ENCODE measurements at places on chromosomes 16 and 17.

DNA sequence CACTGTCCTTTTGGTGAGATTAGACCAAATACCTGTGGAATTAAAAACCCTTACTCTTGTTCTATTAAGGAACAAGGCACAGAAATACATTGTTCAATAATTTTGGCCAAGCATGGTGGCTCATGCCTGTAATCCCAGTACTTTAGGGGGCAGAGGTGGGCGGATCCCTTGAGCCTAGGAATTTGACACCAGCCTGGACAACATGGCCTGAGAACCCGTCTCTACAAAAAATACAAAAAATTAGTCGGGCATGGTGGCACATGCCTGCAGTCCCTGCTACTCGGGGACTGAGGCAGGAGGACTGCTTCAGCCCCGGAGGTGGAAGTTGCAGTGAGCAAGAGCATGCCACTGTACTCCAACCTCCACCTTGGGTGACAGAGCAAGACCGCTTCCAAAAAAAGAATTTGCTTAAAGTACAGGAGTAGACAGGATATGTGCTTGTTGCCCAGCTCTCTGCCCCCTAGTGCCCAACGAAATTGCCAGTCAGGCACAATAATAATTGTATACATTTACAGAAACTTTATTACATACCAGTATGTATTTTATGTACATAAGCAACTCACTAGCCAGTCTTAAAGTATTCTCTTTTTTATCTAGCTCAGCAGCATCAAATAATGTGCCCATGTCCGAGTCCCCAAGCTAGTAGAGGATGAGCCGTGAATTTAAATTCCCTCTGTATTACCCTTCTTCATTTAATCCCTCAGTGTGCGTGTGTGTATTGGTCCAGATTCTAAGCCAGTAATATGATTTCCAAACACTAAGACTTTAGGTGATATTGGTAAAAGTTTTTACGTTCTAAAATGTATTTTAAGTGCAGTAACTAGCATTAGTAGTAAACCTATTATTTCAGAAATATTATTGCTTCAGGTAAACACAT is 1.4 kb downstream of the THUMPD1 start:
- DNase-seq = no peak

DNA sequence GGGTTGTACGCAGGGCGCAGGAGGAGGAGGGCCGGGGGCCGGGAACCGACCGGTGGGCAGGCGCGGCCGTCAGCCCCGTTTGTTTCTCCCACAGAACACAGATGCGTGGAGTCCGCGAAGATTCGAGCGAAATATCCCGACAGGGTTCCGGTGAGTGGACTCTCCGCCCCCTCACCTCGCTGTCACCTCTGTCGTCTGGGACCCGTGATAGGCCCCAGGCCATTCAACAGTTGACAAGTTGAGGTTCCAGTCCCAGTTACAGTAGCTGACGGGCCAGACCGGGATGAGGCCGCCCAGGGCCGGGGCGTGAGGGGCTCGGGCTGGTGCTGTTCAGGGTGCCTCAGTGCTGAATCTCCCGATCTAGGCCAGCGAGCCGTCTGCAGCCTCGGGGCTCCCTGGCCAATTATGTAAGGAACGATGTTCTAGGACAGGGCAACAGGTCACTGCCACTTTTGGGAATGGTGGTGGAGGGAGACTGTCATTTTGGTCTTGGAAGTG is 628 bp downstream of the GABARAPL2 start:
- no peak for DNase-seq

DNA sequence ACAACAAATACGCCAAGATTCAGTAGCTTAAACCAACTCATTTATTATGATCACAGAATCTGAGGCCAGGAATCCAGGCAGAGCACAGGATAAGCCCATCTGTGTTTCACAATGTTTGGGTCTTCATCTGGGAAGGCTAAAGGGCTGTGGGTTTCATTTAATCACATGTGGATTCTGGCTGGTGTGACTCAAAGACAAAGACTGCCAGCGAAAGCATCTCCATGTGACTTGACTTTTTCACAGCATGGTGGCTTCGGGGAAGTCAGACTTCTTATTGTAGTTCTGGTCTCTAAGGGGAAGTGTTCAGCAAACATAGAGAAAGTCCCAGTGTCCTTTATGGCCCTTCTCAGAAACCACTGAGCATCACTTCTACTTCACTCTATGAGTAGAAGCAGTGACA is 1014.4 kb upstream of the GOT2 start:
- no peak for DNase-seq

DNA sequence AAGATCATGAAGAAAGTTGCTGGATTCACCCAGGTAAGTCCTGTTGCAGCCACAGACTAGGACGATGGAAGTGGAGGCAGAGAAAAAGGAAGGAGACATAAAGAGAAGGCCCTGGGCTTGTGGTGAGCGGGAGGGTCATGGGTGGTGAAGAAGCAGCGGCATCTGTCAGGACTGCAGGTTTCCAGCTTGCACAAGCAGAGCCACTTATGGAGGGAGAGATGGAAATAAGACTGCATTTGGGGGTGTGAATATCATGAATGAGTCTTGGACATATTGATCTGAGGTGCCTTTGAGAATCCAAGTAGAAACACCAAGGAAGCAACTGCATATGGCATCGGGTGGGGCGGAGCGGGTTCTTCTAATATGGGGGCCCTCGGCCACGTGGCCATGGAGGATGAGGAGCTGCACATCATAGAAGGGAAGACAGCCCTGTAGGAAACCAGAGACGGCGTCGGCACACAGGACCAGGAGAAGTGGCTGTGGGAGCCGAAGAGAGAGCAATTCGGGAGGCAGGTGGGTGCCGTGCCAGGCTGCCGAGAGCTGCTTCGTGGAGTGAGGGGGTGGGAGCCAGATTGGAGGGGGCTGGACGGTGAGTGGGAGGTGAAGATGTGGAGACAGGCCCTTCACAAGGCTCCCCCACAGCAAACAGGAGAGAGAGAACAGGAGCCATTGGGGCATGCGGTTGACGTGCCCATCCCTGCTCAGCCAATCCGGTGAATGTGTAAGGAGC is 243.5 kb downstream of the GSG1L start:
- DNase-seq = no peak

GRCh38 chr17:46756081-46756735 is 62.3 kb downstream of the WNT3 start:
- no peak for DNase-seq

- DNase-seq = no peak
Measured at GRCh38 chr17:77740481-77740880, 218.0 kb upstream of the TNRC6C start.

DNA sequence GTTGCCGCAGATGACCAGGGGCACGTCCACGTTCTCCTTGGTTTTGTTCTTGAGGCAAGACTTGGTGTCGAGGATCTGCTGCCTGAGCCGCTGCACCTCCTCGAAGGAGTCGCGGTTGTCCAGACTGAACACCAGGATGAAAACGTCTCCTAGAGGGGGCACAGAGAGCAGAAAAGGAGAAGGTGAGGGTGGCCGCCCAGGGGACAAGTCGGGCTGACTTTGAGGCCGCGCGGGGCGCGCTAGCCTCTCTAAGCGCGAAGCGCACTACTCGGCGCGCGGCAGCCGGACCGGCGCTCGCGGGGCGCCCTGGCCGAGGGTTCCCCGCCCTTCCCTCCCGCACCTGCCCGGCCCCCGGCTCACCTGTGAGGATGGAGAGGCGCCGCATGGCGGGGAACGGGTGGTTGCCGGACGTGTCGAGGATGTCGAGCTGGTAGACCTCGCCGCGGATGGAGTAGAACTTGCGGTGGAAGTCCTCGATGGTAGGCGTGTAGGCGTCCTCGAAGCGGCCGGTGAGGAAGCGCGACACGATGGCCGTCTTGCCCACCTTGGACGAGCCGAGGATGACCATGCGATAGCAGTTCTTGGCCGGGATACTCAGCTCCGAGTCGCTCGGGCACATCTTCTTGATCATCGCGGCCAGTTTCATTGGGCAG is 533 bp downstream of the RASD1 start:
- no peak for DNase-seq

DNA sequence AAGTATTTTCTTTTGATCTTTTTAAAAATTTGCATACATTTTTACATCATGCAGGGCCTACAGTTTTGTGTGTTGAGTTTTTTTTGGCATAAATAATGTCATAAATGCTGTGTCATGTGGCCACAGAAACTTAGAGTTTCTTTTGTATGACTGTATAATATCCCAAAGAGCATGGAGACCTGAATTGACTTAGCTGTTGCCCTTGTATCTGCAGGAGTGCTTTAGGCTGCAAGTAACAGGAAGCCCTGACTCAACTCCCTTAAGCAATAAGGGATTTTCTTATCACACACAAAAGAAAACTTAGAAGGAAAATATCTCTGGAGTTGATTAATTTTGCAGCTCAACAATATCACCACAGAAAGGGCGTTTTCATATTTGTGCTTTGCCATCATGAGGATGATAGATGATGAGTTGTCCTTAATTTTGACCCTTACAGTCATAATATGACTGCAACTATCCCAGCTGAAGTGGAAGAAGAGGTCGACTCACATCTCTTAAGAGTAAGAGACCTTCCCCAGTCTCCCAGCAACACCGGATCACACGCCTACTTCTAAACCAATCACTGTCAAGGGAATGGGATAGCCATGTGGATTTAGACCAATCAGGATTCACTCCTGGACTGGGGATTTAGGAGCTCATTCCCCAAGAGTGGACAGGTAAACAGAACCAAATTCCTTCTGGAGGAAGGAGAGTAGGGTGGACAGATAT is 138.9 kb downstream of the GSG1L start:
- DNase-seq = no peak

- no peak for DNase-seq
Measured at GRCh38 chr17:10118788-10119130, 79.6 kb downstream of the GAS7 start.

- DNase-seq = no peak
Measured at GRCh38 chr16:10729104-10730048, 14.3 kb upstream of the NUBP1 start.

DNA sequence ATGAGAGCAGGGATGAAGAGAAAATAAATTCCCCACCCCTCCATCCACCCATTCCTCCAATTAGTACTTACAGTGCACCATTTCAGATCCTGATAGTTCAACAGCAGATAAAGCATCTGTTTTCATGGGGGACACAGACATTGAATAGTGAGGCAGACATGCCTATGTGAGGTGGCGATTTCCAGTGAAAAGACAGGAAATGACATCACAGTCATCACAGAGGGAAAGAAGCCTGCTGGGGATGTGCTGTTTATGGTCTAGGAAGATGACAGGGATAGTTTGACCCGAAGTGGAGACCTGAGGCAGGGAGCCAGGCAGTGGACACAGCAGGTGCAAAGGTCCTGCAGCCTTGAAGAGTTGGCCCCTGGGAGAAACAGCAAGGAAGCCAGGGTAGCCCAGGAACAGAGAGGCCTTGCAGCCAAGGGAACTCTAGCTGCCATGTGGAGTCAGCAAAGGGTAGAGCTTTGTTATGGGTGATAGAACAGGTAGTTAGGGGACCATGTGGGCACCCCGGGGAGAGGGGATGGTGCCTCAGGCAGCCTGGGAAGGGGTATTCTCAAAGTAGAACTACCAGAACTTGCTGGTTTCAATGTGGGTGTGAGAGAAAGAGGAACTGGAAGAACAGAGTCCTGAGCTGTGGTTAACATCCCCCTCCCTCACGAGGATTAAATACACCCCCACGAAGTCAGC is 256.6 kb downstream of the CPPED1 start:
- DNase-seq = no peak

DNA sequence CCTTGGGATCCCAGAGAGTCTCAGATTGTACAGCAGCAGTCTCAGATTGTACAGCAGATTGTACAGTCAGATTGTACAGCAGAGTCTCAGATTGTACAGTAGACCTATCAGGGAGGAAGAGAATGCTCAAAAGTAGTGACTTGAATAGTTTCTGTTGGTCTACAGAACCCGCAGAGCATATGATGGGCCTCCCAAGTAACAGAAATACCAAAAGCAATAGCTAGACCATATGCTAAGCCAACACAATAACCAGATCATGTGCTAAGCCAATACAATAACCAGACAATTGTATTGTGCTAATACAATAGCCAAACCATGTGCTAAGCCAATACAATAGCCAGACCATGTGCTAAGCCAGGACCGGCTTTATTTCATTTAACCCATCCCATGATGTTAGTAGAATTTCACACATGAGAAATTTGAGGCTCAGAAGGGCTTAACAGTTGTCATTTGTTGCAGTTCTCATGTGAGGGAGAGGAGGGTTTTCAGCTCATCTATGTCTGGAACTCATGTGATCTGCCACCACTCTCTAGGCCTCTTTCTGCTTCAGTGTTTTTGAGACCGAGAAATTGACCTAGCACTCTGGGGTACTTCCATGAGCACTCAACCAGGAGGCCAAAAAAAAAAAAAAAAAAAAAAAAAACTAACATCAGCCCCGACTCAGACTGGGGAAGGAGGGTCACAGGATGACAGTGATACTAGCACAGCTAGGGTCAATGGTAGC is 144.0 kb downstream of the SOX9 start:
- no peak for DNase-seq

GRCh38 chr17:2783310-2784030 is 12.8 kb upstream of the RAP1GAP2 start:
- DNase-seq = no peak

GRCh38 chr17:31314782-31315100 is 887 bp upstream of the EVI2B start:
- no peak for DNase-seq

DNA sequence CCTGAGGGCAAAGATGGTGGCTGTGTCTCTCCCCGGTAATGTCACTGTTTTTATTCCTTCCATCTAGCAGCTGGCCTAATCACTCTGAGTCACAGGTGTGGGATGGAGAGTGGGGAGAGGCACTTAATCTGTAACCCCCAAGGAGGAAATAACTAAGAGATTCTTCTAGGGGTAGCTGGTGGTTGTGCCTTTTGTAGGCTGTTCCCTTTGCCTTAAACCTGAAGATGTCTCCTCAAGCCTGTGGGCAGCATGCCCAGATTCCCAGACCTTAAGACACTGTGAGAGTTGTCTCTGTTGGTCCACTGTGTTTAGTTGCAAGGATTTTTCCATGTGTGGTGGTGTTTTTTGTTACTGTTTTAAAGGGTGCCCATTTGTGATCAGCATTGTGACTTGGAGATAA is 5.5 kb upstream of the RAPGEFL1 start:
- DNase-seq = no peak

- no peak for DNase-seq
Measured at GRCh38 chr17:59521465-59522126, 43.8 kb upstream of the DHX40 start.

DNA sequence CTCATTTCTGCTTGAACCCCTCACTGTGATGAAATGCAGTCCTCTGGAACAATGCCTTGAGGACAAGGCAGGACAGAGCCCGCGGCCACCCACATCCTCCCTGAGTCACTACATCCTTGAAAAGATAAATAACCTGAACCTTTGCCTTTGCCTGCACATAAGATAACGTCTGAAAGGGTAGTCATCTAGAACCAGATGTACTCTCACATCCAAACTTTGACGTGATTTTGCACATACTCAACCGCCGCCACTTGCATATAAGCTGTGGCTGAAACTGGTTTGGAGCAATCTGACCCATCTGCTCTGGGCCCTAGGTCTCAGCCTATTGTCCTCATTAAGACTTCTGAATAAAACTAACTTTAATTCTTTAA is 252.1 kb downstream of the PHKB start:
- no peak for DNase-seq

Measured in cortex of kidney (tissue), 1 donor.